ENCODE measurements at places on chromosomes 7 and 10.

DNA sequence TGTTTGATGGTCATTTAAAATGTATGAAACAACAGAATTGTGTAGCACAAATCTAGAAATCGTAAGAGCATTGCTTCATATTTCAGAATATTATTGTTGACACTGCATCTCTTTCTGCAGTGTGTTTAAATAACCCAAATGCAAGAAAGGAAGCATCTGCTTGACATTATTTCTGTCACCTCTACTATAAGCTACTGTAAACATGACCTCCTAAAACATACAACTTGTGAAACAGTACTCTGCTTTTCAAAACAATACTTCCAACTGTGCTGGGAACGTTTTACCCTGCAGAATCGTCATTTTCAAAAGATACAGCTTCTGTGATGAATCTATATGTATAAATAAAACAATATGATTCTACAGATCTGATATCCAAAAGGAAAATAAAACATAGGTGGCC, 82.0 kb downstream of the RNF133 start:
- DNase-seq = no peak

GRCh38 chr7:117008886-117009531, 55.7 kb downstream of the ST7 start:
- peak; percentile 59 for DNase-seq

- DNase-seq = peak; percentile 50
These were observed 78.4 kb upstream of the IKZF1 start for GRCh38 chr7:50226145-50226544.

DNA sequence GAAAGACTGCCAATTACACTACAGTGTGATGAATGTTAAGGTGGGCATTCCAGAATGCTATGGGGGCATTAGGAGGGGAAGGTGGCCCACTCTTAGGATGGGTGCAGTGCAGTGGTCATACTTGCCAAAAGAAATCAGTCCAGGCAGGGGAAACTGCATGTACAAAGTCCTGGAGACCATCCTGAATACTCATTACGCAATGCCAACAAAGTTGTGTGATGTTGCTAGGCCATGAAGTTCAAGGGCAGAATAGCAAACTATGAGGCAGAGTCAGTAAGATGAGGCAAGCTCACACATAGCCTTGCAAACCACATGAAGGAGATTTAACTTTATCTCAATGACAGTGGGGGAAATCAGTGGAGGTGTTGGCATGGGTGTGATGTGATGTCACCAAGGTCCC, 49.8 kb upstream of the SLC35B4 start:
- DNase-seq = no peak

DNA sequence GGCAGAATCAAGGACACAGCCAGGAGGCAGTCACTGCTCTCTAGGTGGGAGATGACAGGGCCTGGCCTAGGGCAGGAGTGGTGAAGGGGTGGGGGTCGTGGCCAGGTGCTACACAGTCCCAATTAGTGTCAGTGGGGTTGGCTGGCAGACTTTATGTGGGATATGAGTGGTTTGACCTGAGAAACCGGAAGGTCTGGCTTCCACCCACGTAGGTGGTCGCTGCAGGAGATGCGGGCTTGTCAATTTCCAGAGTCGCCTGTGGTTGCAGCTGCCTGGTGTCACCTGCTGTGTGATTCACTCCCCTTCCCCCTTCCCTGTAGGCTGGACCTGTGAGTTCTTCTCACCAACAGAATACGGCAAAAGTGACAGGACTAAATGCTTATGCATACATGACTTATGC, 124.3 kb downstream of the KLF6 start:
- DNase-seq = no peak

- no peak for DNase-seq
These were observed 184.2 kb downstream of the KMT2E start for GRCh38 chr7:105198223-105198622.

GRCh38 chr7:100119970-100120732, 717 bp downstream of the CNPY4 start:
- DNase-seq = peak; percentile 90

DNA sequence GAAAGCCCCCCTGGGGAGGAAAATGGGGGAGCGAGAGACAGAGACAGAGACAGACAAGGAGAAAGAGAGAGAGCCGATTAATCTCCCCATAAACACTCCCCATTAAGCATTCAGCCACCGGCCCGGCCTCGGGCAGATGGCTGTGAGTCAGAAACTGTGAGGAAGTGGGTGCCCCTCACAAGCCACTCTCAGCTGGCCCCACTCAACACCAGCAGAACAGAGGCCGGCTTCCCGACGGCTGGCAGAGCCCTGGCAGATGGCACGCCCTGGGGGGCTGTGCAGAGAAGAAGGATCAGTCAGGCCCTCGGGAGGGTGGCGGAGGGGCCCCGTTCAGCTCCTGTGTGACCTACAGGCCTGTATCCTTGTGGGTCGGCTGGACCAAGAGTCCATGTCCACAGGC, 41.2 kb downstream of the CAMK2B start:
- DNase-seq = no peak

- no peak for DNase-seq
These were observed 6.5 kb downstream of the LBX1 start for GRCh38 chr10:101222683-101223273.

GRCh38 chr7:16813232-16813616, 8.4 kb upstream of the AGR2 start:
- no peak for DNase-seq

DNA sequence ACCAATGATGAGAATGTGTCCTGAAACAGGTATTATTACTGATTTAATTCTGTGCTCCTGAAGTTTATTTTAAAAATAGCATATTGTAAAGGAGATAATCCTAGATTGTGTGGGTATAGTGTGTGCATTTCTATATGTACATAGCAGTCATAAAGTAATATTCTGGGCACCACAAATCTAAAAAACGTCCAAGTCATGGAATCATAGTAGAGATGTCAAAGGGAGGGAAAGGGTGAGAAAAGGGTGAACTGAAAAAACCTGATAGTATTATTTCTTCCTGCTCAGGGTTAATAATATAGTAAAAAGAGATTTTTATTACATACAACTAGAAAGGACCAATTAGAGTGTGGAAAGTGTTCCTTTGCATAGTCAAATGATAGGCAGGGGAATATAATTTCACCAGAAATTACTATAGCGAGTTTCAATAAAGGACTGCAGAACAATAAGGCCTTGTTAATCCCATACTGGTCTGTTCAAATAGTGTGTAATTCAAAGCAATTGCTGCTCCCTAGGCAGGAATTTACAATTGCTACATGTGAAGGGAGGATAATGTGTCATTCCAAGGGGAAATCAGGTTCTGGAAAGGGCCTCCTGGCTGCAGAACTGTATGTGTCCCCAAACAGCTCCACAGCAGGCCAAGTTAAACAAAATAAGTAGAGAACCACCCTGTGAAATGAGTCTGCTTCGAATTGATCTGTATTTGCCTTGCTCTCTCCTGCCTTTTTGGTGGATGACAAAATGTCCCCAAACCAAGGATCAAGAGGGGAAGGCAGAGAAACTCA, 42.5 kb upstream of the KMT2E start:
- DNase-seq = no peak

- peak; percentile 88 for DNase-seq
These were observed 520.2 kb downstream of the REEP3 start for GRCh38 chr10:64041185-64041988.

GRCh38 chr7:130758429-130759056, 24.5 kb upstream of the KLF14 start:
- DNase-seq = peak; percentile 60

DNA sequence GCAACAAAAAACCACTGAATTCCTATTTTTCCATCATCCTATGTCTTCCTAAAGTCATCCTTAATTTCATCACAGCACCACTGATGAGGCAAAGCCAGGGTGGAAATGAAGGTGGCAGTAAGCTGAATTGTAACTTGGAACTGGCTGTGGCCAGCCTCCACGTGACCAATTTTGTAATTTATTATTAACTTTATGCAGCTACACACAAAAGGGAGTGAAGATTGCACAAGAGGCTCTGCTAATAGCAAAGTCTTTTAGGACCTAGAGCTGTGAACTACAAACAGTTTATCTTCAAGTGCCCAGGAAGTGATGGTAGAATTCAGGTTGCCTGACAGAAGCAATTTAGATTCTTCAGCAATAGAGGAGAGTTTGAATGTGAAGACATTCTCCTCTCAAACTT, 176.4 kb downstream of the CCDC71L start:
- DNase-seq = no peak

DNA sequence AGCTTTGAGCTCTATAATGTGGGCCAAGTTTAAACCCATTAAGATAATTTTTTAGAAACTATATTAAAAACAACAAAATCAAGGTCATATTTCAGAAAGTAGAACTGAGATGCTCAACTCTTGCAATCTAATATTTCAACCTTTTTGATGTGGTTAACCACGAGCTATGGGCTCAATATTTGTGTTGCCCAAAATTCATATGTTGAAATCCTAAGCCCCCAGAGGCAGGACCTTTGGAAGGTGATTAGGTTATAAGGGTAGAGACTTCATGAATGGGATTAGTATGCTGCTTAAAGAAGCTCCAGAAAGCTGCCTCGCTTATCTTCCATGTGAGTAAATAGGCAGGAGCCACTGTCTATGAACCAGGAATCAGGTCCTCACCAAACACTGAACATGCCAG, 284.4 kb downstream of the CRPPA start:
- DNase-seq = peak; percentile 19

DNA sequence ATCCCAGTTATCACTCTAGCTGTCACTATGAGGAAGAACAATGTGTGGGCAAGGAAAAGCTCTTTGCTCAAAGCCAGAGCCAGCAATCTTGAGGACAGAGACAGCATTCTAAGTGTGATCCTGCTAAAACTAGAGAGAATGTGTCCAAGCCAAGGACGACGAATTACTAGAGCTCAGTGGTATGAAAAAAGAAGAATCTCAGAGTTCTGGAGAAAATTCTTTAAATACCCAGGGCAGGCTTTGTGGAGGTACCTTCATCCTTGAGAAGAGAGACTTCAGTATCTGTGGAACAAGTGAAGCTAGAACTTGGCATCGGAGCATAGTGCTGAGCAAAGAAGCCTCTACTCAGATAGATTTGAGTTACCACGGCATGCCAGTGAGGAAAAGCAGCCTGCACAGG, 209.8 kb downstream of the TRIL start:
- DNase-seq = no peak

DNA sequence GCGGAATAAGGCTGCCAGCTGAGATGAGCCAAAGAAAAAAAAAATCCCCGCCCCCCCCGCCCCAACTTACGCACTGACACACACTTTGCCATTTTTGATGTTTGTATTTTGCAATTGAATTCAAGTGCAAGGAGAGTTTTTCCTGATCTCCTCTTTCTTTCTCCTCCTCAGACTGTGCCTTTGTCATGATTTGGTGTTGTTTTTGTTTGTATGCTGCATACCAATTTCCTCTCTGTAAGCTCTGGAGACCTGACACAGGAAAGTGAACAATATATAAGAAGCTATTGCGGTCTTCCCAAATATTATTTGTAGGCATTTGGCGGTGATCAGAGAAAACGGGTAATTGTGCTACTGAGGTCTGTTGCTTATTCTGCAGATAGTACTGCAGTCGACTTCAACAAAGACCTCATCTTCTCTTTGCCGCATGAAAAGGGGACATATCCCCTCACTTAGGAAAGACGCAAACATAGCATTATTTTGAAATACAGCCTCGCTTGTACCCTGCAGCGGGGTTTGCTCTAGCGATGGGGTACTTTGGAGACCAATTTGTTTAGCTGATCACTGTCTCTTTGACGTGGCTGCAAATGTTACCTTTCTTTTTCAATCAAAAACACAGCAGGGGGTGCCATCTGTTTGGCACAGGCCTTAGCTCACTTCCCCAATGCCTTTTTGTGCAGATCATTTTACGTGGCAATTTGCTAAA, 206.6 kb downstream of the SKAP2 start:
- DNase-seq = no peak

DNA sequence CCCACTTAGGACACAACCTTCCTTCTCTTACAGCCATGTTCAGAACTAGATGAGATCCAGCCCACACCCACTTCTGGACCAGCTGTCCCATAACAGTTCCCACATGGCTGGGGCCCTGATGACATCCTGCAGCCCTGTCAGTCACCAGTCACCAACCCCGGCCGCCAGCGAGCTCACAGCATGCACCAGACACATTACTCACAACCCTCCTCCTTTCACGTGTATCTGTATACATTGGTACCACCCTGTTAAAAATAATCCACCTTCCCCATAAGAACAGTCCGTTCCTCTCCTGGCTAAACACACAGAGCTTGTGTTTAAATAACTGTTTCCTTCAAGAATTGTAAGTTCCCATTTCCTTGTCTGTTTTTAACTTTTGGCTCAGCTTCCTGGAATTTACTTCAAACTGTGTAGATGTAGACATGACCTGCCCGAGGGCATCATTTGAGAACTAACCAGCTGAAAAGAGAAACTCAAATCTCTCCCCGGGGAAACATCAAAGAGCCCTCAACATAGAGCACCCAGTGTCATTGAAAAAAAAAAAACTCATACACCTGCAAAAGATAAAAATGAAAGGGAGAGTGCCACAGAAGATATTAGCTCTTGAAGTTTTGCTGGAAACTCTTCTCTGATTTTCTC, 26.0 kb upstream of the PRLHR start:
- DNase-seq = no peak

- no peak for DNase-seq
These were observed 747.8 kb downstream of the GRID1 start for GRCh38 chr10:85618841-85619240.

- DNase-seq = no peak
These were observed 86.9 kb downstream of the EXOC4 start for GRCh38 chr7:133339772-133340171.

GRCh38 chr7:135692055-135692454, 29.7 kb downstream of the STMP1 start:
- no peak for DNase-seq

DNA sequence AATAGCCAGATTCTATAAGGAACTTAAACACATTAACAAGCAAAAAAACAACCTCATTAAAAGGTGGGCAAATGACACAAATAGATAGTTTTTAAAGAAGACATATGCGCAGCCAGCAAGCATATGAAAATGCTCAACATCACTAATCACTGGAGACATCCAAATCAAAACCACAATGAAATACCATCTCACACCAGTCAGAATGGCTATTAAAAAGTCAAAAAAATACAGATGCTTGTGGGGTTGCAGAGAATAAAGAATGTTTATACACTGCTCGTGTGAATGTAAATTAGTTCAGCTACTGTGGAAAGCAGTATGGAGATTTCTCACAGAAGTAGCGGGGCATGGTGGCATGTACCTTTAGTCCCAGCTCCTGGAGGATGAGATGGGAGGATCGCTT, 164.0 kb downstream of the CHRM2 start:
- DNase-seq = no peak

DNA sequence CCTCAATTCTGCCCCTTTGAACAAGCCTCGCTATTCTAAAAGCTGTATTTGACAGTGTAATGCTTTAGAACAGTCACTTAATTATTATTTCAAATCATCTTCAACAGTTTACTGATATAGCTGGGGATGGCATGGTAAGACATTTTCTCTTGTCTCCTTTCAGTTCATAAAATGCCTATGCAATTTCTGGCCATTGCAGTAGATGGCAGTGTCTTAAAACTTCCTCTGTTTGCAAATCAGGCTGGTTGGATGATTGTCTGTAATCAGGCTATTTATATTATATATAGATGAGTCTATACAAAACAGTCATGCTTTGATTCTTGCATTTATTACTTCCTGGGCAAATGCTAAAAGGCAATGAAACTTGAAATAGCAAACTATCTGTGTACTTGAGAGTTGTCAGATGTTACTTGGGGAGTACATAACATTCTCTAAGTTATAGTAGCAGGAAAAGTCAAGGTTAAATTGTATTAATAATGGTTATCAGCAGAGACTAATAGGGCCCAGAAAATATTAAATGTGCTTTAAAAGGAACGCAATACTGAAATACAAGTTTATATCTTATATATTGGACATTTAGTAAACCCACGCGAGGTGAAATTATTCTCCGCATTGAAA, 55.5 kb upstream of the LHFPL3 start:
- DNase-seq = peak; percentile 91

Data from OCI-M1 (cell line).